GM12864 (cell line): ENCODE measurements at places on chromosomes 1 and 21.

DNA sequence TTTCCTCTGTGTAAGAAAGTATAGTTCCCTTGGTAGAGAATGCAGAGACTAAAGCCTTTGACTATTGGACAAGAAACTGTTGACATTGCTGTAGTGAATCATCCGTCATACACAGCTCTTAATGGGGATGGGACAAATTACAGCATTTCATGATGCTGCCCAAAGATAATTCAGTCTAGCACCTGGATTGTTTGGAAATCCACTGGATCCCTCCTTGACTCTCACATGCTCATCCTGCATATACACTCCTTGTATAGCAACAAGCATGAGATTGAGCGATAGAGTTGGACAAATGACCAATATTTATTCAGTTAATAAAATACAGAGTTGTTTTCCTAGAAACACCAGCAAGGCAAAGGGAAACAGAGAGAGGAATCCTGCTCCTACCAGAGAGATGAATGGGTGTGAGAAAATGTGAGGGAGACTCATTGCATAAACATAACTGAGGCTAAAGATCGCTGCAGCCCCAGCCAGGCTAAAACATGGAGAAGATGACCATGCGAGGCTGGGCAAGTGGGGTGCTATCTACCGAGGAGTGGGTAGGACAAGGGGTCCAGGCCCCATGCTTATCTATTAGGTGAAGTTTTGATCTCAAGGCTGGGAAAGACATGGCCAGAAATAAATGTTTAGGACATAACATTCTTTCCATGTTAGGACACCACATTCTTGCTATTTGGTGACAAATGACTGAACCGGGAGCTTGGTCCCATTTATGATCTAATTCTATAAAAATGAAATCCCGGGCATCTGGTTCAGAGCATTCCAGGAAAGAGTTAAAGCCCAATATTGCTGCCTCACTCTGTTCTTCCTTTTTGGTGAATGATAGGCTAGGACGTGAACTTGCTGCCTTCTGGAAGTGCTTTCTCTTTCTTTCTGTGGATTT is 153.2 kb downstream of the TGFB2 start:
- DNase-seq = no peak

DNA sequence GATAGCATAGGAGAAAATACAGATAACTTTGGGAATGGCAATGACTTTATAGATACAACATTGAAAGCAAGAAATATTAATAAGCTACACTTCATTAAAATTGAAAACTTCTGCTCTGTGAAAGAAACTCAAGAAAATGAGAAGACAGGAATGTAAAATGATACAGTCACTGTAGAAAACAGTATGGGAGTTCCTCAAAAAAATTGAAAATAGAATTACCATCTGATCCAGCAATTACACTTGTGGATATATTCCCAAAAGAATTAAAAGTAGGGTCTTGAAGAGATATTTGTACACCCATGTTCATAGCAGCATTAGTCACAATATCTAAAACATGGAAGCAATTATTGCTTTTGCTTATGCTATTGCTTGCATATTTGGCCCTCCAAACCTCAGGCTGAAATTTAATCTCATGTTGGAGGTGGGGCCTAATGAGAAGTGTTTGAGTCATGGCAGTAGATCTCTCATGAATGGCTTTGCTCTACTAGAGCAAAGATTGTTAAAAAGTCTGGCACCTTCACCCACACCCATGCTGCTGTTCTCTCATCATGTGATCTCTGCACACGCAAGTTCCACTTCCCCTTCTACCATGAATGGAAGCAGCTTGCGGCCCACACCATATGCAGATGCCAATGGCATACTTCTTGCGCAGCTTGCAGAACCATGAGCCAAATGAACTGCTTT is 15.3 kb upstream of the AHCYL1 start:
- no peak for DNase-seq

- DNase-seq = no peak
Measured at GRCh38 chr1:150558761-150559655, 9.8 kb downstream of the ADAMTSL4 start.

DNA sequence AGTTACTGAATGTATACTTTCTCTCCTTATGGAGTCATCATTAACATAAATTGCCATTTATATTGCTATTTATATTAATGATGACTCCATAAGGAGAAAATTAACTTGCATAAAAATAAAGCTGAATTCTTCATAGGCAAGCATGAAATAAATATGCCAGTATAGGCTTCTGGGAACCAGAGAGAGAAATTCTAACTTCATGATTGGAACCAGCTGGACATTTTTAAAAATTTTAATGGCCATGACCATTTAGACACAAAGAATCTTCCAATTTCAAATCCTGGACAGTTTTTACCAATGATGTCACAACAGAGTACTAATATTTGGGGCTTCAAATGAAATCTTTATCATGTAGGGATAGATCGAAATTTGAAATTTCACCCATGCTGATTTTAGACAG is 268.7 kb downstream of the PTGER3 start:
- no peak for DNase-seq

- no peak for DNase-seq
Measured at GRCh38 chr1:226939438-226940028, 561 bp upstream of the COQ8A start.

- no peak for DNase-seq
Measured at GRCh38 chr1:105730701-105731100, 1325.8 kb upstream of the PRMT6 start.

GRCh38 chr1:198612471-198613260 is 26.2 kb upstream of the PTPRC start:
- DNase-seq = no peak

DNA sequence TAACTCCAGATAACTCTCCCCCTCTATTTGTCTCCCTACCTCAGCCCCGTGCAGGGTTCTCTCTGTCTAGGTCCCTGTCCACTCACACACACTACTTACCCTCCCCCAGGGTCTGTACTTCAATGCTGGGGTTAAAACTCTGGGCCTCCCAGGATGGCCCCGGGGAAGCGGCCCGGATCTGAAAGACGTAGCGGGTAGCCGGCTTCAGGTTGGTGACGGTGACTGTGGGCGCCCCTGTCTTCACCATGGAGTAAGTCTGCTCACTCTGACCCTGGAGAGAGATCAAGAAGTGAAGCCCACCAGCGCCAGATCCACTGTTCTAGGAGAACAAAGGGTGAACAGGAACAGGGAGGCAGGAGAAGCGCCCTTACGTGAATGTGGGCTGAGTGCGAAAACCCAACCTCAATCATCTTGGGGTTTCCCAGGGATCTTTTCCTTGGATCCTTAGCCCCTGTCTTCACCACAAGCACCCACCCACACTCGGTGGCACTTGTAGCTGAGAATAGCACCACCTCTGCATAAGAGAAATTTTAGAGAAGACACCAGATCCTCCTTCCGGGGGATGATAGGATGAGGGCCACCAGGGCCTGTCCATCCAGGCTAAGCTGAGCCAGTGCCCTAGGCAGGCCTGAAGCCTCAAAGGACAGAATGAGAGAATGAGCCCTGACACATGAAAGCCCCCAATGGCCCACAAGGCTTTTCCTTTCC is 33.5 kb downstream of the EPHA10 start:
- no peak for DNase-seq

DNA sequence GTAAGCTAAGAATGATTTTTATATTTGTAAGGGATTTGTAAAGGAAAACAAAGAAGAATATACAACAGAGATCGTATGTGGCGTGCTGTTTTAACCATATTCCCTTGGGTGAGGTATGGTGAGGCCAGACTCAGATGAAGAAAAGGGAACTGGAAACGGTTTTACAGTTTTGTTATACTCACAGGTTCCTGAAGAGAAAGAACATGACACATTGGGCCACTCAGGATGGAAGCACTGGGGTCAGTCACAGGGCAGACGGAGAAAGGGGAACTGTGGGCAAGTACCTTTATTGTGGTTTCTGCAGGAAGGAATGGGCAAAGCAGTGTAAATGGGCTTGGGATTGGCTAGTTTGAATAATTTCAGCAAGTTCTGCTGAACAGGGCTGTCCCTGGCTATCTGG is 177.4 kb downstream of the LBR start:
- DNase-seq = peak; percentile 19

GRCh38 chr21:44084496-44085241 is 22.5 kb upstream of the PWP2 start:
- DNase-seq = no peak

- DNase-seq = no peak
Measured at GRCh38 chr1:154611150-154611862, 3.3 kb upstream of the ADAR start.

GRCh38 chr1:64483731-64484414 is 13.9 kb downstream of the CACHD1 start:
- DNase-seq = no peak

DNA sequence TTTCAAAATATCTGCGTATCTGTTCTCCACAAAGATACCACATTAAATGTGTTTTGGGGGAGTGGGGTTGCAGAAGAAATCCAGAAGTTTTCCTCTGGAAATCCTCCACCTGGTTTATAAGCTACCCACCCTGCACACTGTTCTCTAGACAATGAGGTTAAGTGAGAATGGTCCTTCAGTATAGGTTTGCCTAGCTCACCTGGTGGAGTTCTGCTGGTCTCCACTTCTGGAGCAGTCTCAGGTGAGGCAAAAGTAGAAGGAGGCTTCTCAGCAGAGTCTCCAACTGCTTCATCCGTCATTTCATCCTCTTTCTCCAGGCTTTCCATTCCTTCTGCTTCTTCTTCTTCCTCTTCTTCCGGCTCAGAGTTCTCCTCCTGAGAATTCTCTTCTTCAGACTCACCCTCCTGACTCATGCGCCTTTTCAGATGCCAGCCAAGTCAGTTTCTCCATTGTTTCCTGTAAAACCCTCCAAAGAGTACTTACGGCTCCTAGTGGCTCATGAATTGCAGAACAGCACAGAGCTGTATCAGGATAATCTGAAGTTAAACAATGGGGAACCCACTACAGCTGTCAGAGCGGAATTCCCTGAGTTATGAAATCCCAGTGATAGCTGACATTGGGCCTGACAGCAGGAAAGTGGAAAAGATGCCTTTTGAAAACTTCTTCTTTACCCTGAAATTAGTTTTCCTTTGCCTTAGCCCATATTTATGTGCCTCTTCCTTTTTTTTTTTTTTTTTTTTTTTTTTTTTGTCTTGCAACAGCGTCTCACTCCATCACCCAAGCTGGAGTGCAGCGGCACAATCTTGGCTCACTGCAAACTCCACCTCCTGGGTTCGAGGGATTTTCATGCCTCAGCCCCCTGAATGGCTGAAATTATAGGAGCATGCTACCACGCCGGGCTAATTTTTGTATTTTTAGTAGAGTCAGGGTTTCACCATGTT is 38.5 kb downstream of the MSTO1 start:
- no peak for DNase-seq

DNA sequence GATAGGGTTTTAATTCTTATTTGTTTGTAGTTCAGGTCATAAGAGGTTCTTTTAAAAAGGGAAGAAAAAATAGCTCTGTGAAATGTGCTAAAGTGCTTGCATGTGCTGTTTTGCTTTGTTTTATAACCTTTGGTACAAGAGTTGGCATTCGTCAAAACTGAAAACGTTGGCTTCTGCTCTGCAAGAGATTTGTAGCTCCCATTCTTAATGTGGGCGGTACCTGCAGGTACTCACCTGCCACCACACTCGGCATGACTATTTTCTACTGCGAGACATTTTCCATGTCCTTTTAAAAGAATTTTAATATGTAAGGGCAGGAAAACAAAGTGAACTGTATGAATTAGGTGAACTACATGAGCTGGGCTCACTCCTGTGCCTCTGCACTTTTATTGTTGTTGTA is 92.6 kb downstream of the ADARB1 start:
- no peak for DNase-seq

DNA sequence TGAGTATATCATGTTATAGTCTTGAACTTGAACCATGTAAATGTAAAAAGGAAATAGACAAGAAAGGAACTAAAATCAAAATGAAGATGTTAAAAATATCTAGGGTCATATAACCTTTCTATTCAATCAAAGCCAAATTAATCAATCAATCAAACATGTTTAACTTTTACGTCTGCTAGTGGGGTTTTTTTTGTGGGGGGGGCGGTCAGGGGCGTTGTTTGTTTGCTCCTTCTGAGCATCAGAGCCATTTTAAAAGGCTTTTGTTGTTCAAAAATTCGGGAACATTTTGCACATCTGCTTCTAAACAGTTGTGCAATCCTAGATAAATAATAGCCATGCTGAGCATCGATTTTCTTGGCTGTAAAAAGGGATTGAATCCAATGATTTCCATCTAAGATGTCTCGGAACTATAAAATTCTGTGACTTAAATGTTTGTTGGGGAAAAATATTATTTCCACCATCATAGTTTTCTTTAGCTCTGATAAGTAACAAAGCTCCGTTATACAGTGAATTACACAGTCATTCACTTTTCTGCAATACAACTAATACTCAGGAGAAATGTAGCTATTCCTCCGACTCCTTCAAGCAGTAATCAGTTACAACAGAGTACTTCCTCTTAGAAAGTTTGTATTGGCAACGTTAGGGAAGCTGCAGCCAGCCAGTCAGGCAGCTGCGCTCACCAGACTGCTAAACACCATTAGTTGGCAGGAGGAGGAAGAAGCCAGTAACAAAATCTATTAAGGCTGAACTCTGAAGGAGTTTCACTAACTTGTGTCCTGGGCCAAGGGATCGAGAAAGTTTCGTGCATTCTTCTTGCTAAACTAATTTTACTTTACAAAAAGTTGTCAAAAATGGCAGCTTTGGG is 2.2 kb downstream of the SPATA6 start:
- DNase-seq = no peak

DNA sequence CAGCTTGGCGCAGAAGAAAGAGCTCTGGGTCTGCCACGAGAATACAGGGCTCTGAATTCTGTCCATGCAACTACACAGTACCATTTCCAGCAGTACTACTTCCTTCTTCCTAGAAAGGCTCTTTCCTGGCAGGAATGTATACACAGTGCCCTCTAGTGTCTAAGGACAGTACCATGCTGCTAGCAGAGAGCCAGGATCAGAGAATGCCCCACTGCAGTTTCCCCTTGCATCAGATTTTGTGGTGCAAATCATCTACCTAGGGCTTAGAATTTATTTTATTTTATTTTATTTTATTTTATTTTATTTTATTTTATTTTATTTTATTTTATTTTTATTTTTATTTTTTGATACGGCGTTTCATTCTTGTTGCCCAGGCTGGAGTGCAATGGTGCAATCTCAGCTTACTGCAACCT is 50.8 kb downstream of the PAX7 start:
- DNase-seq = no peak

DNA sequence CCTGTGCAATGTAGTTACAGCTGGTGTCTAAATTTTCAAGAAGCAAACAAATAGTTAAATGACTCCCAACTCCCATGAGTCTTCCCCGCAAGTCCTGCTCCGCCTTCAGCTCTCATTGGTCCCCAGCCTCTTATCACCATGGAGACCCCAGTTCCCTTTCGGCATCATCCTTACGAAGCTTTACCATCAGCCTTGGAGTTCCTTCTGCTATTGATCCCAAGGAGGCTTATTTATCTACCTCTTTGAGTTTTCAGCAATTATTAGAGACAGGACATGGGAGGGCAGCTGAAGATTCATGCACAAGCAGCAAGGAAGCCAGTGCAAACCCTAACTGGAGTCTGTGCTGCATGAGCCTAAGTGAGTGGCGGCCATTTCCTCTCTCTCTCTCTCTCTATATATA is 12.3 kb downstream of the KCNA2 start:
- DNase-seq = no peak

GRCh38 chr1:11845641-11846335 is 1.8 kb downstream of the NPPA start:
- no peak for DNase-seq
